ENCODE measurements at places on chromosomes 1 and 21. TPM values are rescaled to one million over a fixed set of nuclear protein-coding genes. Genes with fewer than 3 reads are reported as not detected.

GRCh38 chr1:224805889-224806288, 123.6 kb upstream of the DNAH14 start:
- H3K27ac ChIP-seq = no peak overlapping the region
- no peaks in the 10 kb centered on the region for H3K4me1 ChIP-seq
- no peak overlapping the region for H3K4me3 ChIP-seq
- no peaks in the 10 kb centered on the region for H3K36me3 ChIP-seq
- DNase-seq = no peak
- no peaks in the 10 kb centered on the region for H3K27me3 ChIP-seq

Gene RPTN
- total RNA-seq = not detected

Gene ETV3L
- not detected for total RNA-seq

DNA sequence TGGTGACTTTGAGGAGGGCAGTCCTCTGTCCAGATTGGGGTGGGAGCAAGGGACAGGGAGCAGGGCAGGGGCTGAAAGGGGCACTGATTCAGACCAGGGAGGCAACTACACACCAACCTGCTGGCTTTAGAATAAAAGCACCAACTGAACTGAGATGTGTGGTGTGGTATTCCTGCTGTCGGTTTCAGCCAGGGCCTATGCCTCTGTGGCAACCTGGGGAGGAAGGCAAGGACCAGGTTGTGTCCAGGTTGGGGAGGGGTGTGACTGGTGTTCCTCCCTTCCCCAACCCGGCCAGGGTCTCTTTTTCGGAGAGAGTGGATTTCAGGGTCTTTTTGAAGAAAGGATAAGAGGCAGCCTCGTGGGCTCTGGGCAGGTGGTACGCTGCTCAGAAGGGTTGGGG, 6.3 kb downstream of the PROK1 start:
- DNase-seq = no peak
- H3K27ac ChIP-seq = no peak overlapping the region
- H3K27me3 ChIP-seq = no peaks in the 10 kb centered on the region
- H3K4me1 ChIP-seq = no peaks in the 10 kb centered on the region
- no peaks in the 10 kb centered on the region for H3K36me3 ChIP-seq

- DNase-seq = no peak
- peaks cover 15% of the 10 kb centered on the region for H3K4me1 ChIP-seq
- no peaks in the 10 kb centered on the region for H3K36me3 ChIP-seq
- no peak overlapping the region for H3K27ac ChIP-seq
- H3K27me3 ChIP-seq = no peaks in the 10 kb centered on the region
- H3K4me3 ChIP-seq = no peak overlapping the region
These were observed 3.0 kb downstream of the GGPS1 start for GRCh38 chr1:235331401-235331800.

All from endothelial cell of umbilical vein (primary cell).